Suppressor macrophage (primary cell): ENCODE measurements at places on chromosomes 6 and 20.

DNA sequence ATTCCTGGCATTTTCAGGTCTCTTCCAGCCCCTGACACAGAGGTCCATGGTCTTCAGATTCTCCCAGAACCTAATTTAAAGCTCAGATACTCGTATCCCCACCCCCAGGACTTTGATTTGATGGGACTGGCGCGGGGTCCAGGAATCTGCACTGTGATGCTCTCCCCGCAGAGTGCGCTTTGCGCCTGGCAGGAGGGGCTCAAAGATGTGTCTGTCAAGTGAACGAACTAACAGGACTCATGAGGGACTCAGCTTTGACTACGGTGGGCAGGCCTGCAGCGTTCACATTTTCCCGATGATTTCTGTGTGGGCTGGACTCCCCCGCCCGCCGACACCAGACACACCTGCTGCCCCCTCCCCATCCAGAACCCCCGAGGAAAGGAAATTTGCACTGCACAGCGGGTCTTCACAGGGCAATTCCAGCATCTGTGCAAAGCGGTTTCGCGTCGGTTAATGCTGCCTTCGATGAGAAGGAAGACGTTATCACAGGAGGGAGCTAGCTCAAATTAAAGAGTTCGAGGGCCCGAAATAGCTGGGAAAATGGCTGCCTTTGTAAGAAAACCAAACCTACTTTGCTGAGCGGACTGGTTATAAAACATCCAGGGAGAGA is 90.2 kb downstream of the ZDHHC14 start:
- DNase-seq = no peak

GRCh38 chr6:169313347-169314010 is 59.8 kb upstream of the THBS2 start:
- no peak for DNase-seq

- no peak for DNase-seq
Observed at GRCh38 chr20:38267901-38268514, 7.5 kb upstream of the KIAA1755 start.

DNA sequence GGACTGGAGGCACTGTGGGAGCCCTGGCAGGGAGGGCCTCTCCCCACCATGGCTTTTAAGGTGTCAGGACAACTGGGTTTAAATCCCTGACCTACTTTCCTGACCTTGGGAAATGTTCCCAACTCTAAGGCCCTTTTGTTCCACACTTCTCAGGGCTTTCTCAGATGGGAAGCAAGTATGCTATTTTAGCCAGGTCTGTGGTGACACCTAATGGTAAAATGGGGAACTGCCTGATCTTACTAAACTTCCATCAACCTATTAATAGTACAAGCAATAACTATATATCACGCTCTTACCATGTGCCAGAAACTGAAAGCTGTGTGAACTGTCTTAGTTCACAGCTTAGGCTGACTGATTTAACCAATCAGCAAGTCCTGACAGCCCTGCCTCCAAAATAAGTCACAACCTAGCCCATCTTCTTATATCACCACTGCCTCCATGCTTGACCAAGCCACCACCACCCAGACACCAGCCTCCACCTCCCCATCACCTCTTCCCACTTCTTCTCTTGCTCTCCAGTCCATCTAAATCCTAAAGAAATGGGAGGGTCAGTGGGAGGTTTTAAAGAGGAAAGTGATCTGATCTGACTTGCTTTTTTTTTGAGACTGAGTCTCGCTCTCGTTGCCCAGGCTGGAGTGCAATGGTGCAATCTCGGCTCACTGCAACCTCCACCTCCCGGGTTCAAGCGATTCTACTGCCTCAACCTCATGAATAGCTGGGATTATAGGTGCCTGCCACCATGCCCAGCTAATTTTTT is 6.9 kb upstream of the BLCAP start:
- peak; percentile 90 for DNase-seq

DNA sequence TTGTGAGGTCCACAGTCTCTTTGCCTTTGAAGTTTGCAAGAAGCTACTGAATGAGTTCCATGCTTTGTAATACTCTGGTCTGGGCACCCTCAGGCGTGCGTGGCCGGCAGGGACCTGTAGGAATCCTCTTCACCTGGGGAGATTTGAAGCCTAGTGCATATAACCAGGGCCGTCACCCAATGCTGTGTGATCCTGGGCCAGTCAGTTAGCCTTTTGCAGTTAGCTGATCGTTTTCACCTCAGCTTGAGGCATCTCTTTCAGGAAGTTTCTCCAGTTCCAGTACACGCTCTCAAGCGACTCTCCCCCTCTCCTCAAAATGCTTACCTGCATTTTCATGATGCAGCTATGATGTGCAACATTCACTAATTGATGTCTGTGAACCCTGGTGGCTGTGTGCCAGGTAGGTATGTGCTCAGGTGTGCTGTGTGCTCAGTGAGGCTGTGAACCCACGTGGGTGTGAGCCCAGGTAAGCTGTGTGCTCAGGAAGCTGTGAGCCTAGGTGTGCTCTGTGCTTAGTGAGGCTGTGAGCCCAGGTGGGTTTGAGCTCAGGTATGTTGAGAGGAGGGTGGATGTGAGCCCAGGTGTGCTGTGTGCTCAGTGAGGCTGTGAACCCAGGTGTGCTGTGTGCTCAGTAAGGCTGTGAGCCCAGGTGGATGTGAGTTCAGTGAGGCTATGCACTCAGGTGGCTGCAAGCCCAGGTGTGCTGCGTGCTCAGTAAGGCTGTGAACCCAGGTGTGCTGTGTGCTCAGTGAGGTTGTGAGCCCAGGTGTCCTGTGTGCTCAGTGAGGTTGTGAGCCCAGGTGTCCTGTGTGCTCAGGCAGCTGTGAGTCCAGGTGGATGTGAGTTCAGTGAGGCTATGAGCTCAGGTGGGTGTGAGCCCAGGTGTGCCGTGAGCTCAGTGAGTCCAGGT is 120.4 kb downstream of the PHACTR3 start:
- DNase-seq = no peak

GRCh38 chr20:45407067-45407745 is 883 bp upstream of the DBNDD2 start:
- peak; percentile 12 for DNase-seq

DNA sequence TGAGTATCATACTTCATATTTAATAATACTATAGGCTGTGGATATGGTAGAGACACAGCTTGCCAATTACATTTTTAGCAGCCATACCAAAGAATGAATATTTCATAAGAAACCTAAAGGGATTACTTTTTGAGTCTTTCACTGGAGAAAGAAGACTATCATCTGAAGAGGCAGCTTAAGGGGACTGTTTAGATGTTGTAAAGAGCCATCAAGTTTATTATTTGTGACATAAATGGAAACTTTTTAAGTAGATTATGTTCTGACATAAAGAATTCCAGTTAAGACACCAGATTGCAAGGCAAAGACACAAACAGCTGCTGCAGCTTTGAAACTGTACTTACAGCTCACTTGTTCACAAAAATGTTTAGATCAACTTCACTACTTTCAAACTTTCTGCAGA is 429.4 kb downstream of the TFAP2A start:
- no peak for DNase-seq

- peak; percentile 61 for DNase-seq
Observed at GRCh38 chr6:38871741-38872568, 156.8 kb downstream of the DNAH8 start.

DNA sequence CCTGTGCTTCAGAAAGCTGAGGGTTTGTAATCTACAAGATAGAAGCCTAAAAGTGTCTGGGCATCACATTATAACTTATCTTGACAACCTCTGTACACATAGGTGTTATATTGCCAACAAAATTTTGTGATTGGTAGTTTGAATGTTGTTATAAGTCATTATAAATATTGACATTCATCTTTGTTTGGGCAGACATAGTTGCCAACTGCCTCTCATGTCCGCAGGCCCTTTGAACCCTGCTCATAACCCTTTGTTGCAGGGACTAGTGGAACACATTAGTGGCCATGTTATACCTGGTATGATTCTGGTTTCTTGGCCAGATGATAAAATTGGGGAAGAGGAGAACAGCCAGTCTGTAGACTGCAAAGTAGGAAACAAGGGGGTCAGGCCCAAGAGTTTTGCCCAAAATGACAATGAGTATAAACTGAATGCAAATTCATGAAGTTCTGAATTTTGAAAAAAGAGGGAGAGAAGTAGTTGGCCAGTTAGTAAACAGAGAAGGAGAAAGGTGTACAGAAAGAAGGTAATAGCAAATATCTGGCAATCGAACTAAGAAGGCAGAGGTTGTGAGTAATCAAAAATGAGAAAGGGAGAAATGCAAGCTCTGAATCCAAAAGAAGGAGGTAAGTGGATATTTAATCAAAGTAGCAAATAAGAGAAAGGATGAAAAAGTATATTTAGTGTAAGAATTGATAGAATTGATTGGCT is 21.6 kb upstream of the LMBRD1 start:
- DNase-seq = no peak

DNA sequence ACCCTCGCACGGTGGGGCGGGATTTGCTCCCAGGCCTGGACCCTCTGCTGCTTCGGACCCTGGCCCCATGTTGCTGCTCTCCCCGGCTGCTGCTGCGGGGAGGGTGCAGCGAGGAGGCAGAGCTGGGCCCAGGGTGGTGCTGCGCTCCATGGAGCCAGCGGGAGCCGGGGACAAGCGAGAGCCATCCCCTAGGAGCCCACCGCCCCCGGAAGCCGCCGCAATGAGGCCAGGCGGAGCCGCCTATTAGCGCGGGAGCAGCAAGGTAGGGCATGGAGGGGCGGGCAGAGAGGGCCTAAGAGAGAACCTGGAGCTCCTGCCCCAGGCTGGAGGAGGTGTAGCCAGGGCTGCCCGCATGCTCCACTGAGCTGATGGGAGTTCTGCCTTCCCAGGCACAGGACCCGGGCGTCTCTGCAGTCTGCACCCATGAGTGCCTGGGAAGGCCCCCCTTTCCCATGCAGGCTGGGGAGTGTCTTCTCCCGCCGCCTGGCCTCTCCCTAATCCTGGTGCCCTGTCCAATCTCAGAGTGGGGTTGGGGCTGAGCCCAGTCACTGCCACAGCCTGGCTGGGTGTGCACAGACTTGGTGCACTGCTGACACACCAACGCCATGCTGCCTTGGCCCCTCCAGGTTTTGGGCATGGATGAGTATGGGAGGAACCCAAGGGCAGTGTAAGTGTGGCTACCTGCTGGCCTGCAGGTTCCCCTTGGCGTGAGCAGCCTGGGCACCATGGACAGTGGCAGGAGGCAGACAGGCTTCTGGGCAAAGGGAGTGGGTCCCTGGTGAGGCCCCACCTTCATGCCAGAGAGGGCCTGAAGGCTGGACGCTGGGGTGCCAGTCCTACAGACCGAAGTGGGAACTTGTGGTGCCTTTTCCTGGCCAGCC is 360.6 kb upstream of the MAP3K7 start:
- DNase-seq = no peak

DNA sequence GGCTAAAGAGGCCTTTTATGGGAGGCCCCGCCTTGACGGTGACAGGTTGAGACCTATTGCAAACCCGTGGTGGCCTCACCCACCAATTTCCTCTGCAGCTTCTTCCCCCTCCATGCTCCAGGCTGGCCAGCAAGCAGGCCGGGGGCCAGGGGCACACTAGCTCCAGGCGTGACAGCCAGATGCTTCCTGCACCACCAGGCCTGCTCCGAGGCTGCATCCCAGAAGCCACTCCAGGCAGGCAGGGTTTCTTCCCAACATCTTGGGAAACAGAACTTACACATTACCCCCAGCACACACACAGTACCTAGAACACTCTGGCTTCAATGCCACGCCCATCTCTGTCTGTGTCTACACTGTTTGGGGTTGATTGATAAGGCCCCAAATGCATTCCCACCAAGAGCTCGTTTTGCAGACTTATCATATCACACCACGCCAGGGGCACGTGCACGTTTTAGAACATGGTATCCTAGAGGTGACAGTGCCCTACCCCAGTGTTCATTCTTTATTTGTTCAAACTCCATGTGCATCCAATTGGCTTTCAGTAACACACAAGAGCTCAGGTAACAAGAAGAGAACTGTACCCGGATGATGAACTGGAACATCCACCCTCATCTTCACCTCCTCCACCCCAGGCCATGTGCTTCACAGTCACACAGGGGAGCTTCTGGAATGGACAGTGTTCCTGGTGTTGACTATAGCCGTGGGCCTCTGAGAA is 221.4 kb upstream of the RREB1 start:
- peak; percentile 89 for DNase-seq

DNA sequence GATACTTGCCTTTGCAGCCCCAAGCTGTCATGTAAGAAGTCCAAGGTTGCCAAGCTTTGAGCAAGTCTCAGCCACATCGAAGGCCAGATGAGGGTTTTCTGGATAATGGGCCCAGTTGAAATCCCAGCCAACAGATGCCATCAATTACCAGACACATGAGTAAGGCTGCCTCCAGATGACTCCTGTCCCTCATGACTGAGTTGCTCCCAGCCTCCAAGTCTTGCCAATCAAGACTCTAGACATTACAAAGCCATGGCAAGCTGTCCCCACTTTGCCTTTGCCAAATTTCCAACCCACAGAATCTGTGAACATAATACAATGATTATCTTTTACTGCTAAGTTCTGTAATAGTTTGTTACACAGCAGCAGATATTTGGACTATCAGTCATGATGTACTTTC is 76.8 kb upstream of the ARMC2 start:
- DNase-seq = no peak

- DNase-seq = peak; percentile 26
Observed at GRCh38 chr6:149750136-149750609, 632 bp downstream of the PCMT1 start.

DNA sequence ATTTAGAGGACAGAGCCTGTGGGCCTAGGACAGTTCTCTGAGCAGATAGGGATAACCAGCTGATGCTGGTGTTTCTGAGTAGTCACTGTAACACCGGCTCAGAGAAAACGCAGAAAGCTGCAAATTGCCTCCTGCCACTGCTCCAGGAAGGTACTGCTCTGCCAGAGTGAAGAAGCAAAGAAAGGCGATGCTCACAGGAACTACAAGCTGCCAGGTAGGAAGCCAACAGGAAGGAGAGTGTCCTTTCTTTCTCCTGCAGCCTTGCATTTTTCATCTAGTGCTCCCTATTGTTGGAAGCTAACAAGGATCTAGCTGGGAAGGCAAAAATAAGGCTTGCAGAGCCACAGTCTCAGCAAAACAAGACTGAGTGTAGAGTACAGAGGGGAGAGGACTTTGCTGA is 70.7 kb upstream of the RAB32 start:
- no peak for DNase-seq

GRCh38 chr20:50237349-50237748 is 46.7 kb downstream of the CEBPB start:
- peak; percentile 69 for DNase-seq

DNA sequence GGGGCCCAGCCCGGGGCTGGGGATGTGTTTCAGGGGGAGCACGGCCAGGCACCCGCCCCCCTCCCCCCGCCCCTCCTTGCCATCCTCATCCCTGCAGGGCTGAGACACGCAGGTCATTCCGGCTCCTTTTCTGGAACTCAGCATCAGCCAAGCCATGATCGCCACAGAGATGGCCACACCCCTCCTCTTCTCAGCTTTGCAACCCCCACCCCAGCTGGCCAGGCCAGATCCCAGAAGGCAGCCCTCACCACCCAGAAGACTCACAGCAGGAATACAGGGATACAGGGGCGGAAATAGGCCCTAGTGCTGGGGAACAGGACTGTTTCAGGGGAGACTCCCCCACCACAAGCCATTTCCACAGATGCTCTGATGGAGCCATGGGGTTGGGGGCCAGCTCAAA is 33.5 kb downstream of the YTHDF1 start:
- no peak for DNase-seq

DNA sequence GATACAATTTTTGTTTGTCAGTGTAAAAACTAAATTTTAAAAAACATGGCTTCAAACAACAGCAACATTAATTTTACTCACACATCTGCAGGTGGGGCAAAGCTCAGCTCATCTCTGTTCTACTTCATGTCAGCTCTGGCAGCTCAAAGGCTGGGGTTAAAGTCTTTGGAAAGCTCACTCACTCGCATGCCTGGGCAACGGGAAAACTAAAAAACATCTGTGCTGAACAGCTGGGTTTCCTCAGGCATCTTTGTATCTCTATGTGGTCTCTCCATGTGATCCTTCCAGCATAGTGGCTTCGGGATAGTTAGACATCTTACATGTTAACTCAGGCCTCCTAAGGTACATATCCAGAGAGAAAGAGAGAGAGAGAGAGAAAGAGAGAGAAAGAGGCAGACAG is 499.6 kb downstream of the RFPL4B start:
- DNase-seq = no peak
